ENCODE measurements at places on chromosomes 5 and 9.

DNA sequence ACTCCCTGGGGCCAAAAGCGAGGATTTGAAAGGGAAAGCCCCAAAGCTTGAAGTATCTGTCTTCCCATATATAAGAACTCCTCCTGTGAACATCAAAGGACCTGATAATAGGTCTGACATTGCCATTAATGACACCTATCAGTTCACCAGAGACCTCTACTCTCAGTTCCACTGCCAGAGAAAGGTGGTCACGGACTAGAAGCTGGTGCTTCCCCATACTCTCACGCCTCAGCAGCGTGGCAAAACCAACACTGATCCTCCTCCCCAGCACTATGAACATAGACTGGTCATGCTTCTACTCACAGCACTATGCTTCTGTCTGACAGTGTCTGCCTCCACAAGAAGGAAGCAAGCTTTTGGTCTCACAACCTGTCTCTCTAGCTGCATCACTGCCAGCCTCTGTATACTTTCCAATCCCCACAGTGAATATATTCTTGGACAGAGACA lies 37.9 kb downstream of the NRG2 start:
- DNase-seq = no peak

- no peak for DNase-seq
Measured at GRCh38 chr5:139798883-139799282, 3.3 kb downstream of the PSD2 start.

- DNase-seq = no peak
Measured at GRCh38 chr5:38615981-38616451, 59.6 kb upstream of the LIFR start.

DNA sequence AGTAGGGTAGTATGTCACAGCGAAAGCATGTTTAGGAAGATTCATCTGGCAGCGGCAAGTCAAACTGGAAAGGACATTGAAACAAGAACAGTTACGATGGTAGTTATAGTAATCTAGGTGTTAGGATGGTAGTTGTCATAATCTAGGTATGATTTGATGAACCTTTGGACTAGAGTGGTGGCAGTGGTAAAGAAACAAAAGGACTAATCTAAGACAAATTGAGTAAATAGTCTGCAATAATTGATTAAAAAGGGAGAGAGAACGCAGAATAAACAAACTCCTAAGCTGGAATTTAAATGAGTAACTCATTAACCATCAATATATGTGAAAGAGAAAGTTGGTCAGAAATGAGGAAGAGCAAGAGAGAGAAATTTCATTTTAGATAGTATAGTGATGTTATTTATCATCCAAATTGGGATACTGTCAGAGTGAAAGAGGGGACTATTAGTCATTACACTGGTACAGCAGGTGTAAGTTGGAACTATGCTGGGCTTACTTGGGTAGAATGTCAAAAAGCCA lies 56.8 kb downstream of the MTREX start:
- no peak for DNase-seq

DNA sequence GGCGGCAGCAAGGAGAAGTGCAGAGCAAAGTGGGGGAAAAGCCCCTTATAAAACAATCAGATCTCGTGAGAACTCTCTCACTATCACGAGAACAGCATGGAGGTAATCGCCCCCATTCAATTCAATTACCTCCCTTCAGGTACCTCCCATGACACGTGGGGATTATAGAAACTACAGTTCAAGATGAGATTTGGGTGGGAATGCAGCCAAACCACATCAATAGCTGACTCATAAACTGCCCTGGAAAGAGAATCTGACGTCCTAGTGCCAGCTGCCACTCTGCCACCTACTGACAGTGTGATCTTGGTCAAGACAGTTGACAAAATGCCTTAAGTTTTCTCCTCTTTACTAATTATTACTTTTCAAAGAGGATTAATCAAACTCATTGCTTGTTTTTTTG lies 128.3 kb downstream of the GPBP1 start:
- DNase-seq = peak; percentile 34

- DNase-seq = no peak
Measured at GRCh38 chr5:142327111-142327842, 2.5 kb upstream of the SPRY4 start.
